CD4-positive, alpha-beta T cell treated with Interleukin-4 for 4 hours (primary cell): ENCODE measurements at places on chromosomes 3 and 15.

GRCh38 chr15:63347074-63347857 lies 34.4 kb downstream of the CA12 start:
- no peak for DNase-seq

DNA sequence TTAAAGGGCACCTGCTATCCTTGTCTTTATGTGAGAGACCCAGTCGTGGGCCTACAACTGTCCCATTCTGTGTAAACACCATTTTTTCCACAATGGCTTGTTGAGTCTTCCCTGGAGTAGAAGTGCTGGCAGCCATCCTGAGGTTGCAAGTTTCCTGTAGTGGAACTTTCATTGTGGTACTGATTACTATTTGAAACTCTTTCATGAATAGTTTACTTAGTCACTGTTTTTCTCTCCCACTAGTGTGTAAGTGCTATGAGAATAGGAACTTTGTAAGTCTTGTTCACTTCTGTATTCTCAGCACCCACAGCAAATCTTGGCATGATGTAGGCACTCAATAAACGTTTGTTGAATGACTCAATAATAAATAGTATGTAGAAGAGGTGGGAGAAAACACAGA lies 48.6 kb downstream of the RARB start:
- no peak for DNase-seq

- DNase-seq, result no peak
Measured at GRCh38 chr3:193816656-193817311, 223.8 kb downstream of the OPA1 start.

GRCh38 chr3:65734792-65735191 lies 303.9 kb downstream of the MAGI1 start:
- DNase-seq, result no peak

DNA sequence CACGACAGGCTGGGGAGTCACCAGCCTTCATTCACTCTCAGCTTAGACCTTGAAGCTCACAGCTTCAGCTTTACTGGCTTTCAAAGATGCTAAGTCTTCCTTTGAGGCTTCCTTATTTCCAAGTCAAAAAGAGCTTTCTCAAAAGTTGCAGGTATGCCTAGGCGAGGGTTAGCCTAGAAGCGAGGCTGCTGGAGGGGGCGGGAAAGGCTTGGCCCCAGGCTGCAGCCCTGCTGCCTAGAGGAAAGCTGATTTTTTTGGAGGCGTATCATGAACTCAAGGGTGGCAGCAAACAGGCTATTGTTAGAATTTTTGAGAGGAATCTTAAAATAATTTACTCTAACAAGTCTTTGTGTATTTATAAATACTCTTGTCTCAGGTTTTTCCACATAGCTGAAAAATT lies 37.1 kb downstream of the MYO5C start:
- no peak for DNase-seq

DNA sequence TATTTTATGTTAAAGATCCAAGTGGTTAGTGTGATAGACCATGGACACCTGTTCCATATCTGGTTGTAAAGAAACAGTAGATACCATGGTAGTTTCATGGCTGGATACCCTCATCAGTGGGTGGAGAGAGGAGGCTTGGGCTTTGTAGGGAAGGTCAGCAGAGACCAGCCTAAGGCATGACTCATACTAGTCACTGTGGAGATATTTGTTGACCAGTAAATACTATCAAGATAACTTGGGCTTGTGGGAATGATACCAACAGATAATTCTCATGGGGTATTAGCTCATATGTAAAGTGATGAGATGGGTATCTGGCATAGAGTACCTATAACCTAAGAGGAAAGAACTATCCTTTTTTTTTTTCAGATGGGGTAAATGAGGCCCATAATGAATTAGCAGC lies 354.5 kb downstream of the CACNA2D3 start:
- no peak for DNase-seq

DNA sequence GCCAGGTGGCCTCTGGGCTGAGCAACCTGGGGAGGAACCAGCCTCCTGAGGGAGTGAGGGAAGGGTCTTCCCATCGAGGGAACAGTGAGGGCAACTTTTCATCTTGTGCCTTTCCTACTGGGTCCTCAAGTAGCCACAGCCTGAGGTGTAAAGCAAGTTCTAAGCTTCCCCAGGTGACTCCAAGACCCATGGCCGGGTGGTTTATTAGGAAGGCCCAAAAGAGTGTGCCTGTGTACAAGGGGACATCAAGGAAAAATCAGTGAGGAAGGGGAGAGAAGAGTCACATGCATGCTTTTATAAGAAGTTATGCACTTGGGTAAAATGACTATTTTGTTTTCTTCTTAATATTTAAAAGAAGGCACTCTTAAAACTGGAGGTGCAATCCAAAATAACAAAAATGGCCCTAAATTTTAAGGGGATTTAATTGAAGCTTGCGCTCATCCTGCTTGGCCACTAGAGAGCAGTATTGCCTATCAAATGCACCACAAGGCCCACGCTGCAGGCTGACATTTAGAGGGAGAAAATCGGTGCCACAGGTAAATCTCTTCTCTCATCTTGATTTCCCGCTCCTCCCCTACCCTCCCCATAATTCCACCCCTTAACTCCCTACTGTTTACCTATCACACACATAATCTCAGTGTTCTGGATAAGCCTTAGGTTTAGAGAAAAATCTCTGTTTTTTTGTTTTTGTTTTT lies 6.7 kb downstream of the NANOGP8 start:
- DNase-seq, result peak; percentile 52

DNA sequence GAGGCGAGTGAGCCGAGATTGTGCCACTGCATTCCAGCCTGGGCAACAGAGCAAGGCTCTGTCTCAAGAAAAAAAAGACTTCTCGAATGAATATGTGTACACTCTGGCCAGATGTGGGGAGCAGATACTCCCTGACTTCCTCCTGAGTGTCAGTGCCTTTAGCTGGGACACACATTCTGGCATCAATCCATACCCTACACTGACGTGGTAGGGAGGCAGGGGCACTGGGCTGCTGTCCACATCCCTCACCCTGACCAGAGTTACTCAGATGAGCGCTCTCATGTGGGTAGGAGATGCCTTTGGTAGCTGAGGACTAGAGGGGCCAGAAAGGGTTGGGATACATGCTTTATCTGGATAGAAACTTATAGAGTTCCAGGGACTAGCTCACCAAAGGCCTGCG lies 15.6 kb downstream of the LIMD1 start:
- no peak for DNase-seq

DNA sequence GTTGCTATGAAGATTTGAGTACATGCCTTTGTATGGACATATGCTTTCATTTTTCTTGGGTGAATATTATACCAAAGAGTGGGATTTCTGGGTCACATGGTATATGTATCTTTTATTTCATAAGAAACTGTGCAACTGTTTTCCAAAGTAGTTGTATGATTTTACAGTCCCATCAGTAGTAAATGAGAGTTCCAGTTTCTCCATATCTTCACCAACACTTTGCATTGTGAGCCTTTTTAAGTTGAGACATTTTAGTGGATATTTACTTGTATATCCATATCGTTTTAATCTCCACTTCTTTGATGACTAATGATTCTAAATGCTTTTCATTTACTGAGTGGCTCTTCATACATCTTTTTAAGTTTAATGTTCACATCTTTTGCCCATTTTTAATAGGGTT lies 20.3 kb downstream of the MEF2A start:
- DNase-seq, result no peak

- no peak for DNase-seq
Measured at GRCh38 chr3:98182196-98182595, 15.7 kb downstream of the OR5H15 start.

DNA sequence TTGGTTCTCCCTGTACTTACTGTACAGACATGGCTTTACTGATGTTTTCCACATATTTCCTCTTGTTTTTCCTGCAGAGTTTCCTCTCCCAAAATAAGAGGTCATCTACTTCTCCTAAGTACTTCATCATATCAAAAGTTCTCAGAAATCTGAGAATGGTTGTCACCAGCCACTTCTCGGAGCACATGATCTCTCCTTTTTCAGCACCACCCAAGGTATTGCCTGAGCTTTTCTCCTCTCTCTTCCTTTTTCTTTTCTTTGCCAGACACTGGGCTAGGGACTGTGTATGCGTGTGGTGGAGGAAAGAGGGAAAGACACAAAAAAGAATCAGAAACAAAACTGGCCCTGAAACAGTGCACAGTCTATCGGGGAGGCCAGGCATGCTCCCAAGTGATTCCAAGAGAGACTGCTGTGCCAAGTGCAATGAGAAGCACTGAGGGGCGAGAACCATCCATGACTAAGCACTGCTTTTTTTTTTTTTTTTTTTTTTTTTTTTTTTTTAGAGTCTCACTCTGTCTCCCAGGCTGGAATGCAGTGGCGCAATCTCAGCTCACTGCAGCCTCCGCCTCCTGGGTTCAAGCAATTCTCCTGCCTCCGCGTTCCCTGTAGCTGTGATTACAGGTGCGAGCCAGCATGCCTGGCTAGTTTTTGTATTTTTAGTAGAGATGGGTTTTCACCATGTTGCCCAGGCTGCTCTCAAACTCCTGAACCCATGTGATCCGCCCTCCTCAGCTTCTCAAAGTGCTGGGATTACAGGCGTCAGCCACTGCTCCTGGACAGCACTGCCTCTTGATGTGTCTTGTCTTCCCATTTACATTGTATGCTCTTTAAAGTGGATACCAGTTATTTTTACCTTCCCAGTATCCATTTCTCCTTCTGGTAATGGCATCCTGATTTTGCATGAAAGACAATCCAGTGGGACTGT lies 194.0 kb upstream of the FEZF2 start:
- no peak for DNase-seq

DNA sequence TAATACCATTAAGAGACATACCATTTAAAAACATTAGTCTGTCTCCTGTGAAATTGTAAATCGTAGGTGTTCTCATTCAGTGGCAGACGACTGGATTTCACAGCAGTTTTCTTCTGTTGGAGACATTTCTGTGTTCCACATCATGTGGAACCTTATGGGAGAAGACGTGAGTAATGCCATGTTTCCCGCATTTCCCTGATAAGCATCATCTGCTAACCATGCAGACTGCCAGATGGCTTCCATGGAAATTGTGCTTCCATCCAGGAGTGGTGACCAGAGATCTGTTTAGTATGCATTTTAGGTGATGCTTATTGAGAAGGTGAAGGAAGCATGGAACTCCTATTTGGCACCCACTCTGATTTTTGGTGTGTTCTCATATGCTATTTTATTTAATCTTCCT lies 28.4 kb upstream of the ST3GAL6 start:
- no peak for DNase-seq

GRCh38 chr15:67307156-67307555 lies 52.6 kb downstream of the IQCH start:
- no peak for DNase-seq

- no peak for DNase-seq
Measured at GRCh38 chr3:138995706-138996105, 10.4 kb downstream of the PRR23A start.

GRCh38 chr3:159910991-159911663 lies 77.5 kb upstream of the IL12A start:
- DNase-seq, result no peak

DNA sequence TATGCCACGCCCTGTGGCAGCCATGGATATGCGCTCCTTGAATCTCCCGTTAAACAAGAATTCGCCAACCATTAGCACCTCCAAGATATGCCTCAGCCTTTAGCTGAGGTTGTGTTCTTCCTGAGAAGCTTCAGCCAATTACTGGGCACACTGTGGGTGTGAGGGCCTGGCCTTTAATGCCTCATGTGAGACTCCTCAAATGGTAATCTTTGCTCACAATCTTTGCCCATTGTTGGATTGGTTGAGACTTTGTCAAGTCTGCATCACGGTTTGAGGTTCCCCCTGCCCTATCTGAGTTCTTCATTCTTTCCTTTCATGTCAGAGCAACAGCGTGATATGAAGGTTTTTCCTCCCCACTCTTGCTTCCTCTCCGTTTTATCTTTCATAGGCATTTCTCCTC lies 108.1 kb upstream of the CCDC54 start:
- no peak for DNase-seq

- no peak for DNase-seq
Measured at GRCh38 chr3:97464035-97464434, 300.5 kb upstream of the ARL6 start.

GRCh38 chr3:128994173-128994512 lies 267 bp upstream of the CFAP92 start:
- no peak for DNase-seq

DNA sequence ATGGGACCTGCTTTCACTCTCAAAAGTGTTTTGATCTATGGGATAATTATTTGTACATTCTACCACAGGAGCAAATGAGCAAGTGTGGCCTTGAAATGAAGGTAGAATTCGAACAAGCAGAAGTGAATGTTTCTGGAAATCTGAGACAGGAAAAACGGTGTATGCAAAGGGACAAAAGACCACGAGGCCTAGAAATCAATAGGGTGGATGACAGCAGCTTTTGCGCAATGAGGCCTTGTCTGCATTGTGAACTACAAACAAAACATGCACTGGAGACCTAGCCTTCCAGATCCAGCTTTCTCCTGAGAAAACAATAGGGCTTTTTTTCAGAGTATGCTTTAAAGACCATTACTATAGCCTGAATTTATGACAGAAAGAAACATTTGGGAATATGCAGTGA lies 1137.0 kb downstream of the ROBO2 start:
- no peak for DNase-seq

GRCh38 chr3:141738891-141739363 lies 829 bp downstream of the RNF7 start:
- DNase-seq, result peak; percentile 49

DNA sequence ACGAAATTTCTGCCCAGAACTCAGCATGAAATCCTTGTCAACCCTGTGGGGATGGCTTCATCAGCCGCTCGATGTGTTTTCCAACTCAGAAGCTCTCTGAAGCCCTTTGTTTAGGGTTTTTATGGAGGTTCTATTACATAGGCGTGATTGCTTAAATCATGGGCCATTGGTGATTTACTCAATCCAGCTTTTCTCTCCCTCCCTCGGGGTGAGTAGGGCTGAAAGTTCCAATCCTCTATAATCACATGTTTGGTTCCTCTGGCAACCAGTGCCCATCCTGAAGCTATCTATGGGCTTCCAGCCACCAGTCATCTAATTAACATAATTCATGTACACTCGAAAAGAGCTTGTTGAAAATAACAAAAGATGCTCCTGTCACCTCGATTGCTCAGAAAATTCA lies 51.6 kb downstream of the GATM start:
- no peak for DNase-seq

- DNase-seq, result no peak
Measured at GRCh38 chr3:58161435-58162398, 49.1 kb downstream of the DNASE1L3 start.

GRCh38 chr3:150635526-150635925 lies 32.4 kb downstream of the SELENOT start:
- DNase-seq, result peak; percentile 49

GRCh38 chr3:34948517-34948916 lies 690.8 kb upstream of the ARPP21 start:
- DNase-seq, result no peak

DNA sequence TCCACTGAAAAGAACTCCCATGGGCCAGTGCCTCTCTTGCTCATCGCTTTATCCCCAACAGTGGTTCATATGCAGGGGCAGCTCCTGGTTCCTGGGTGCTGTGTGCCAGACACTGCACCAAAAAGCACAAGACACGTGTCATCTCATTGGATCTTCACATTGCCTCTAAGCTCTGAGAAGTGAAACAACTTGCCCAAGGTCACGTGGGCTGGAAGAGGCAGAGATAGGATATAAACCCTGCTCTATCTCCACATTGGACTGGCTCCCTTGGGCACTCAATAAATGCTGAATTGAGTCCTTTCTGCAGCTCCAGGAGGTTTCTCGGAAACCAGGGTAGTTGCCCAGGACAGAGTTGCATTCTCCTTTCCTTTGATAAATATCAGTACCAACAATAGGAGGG lies 88.1 kb downstream of the SRGAP3 start:
- no peak for DNase-seq

GRCh38 chr3:101303089-101303731 lies 17.2 kb downstream of the IMPG2 start:
- DNase-seq, result no peak
